ENCODE measurements at places on chromosomes 13 and 19.

- no peak for DNase-seq
Observed at GRCh38 chr13:113458253-113459065, 5.2 kb upstream of the ADPRHL1 start.

- DNase-seq: no peak
Observed at GRCh38 chr13:32811297-32811800, 204.9 kb upstream of the KL start.

- no peak for DNase-seq
Observed at GRCh38 chr19:368630-369024, 24.0 kb upstream of the MIER2 start.

DNA sequence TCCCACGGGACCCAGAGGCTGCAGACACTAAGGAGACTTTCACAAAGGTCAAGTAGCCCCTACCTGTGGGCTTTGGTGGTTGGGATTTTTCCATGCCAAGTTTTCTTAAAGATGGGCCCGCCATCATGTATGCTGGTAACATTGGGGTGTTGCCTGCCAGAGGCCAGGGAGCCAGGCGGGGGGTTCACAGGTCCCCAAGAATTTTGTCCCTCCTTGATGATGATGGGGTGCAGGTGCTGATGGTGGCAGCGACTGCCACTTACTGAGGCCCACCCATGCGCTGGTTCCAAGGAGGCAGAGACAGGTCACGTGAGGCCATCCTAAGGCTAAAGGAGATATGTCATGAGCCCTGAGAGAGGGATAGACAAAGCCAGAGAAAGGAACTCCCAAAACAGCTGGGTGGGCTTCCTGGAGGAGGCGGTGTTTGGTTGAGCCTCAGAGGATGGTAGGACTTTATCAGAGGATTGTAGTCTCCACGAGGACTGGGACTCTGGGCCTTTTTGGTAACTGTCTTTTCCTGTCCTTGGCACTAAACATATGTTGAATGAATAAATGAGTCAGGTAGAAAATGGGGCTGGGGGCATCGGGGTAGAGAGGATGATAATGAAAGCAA is 14.4 kb downstream of the PLEKHF1 start:
- DNase-seq: no peak

DNA sequence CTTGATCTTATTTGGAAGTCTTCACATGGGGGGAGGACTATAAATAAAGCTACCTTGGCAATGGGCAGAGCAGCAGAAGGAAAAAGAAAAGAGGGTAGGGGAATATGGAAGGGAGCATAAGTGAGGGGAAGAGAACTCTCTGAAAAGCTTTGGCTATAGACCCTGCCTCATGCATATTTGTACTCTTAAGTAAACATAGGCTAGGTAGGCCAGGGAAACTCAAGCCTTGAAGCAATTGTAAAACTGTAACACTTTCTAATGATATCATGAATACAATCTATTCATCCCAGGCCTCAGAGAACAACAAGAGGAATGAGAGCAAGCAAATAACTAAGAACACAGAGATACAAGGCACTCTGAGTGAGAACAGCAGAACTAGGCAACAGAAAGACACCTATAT is 20.4 kb downstream of the MYCBP2 start:
- no peak for DNase-seq
